ENCODE measurements at places on chromosomes 16 and 17.
A peak's percentile ranks its signal among the peaks of the same experiment; 100 is the strongest.

GRCh38 chr17:75113798-75114551, 4.2 kb downstream of the ARMC7 start:
- DNase-seq, result peak; percentile 77

DNA sequence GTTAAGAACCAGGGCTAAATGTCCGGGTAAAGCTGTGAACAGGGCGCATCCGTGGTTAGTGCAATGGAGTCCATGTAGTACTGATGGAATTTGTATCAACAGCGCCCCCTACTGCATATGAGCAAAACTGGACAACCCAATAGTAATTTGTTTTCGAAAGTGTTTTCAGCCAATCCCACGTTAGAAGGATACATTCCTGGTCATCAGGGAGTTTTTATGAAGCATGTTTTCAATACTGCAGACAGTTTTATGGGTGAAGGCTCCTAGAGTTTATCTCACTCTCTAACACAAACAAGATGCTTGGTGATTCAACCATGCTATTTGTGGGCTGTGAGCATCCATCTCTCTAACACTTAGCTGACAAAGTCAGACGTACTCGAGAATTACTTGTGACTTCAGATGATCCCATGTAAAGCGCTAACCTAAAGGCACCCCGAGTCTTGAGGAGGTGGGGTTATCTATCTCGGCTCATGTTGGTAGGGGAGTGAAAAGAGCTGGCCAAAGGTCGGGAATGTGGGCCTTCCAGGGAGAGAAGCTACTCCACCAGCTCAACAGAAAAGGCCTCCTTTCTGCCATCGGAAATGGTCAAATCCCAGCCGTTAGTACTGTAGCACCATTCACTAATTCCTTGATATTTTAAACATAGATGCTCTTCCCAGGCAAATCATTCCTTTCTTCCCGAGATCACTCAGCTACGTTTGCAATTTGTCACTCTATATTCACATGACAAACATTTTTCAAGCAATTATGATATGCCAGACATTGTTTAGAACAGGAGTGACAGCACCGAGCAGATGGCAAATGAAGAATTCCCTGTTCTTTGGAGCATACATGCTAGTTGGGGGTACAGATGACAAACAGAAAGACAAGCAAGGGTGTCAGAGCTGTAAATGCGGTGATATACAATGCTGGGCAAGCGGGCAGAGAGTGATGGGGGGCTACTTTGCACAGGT, 46.9 kb upstream of the HNF1B start:
- DNase-seq, result peak; percentile 8

DNA sequence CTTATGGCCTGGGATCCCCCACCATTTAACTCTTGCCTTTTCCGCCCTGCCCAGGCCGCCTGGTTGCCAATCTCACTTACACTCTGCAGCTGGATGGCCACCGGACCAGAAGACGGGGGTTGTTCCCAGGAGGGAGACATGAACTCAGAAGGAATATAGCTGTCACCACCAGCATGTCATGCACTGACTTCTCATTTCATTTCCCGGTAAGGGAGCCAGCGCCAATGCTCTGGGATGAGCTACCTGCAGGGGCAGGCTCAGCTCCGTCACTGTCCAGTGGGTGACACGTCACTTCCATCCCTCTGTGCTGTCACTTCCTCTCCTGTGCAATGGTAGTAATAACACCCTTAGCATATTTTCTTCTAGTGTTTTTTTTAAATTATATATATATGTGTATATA, 26.7 kb downstream of the ITGAL start:
- no peak for DNase-seq

- no peak for DNase-seq
These were observed 291.2 kb downstream of the IRX3 start for GRCh38 chr16:53995378-53995777.

GRCh38 chr17:48429638-48430586, at the start of gene SKAP1:
Gene SKAP1 (minus strand): TSS chr17:48430214.
- DNase-seq, result peak; percentile 61

DNA sequence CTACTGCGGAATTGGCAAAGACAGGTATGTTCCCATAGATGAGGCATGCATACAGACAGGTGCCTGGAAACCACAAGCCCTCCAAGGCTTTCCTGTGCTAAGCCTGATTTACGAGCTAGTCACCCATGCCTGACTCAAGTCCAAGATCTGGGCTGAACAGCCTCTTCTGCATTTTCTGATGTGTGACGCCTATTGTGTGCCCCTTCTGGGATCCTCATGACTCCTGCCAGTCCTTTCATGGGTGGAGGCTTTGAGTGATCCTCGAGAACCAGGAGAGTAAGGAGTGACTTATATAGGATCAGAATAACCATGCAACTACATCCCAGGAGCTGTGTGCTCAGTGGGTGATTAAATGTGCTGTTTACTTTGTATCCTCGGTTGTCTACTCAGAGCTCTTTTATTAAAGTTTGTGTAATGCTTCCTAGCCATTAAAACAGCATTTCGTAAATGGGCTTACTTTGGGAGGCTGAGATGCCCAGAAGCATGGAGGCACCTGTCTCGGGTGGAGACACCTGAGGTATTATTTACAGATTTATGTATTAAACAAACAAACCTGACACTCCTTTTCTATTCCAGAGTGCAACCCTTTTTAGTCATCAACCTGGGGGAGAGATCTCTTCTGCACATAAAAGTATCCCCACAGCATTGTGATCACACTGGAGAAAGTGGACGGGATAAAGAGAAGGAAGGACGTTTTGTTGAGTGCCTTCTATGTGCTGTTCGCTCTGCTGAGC, 373.0 kb upstream of the DYNLRB2 start:
- no peak for DNase-seq

GRCh38 chr16:85614338-85615013, 1.4 kb downstream of the GSE1 start:
- no peak for DNase-seq

- DNase-seq, result no peak
These were observed 54.1 kb downstream of the RMI2 start for GRCh38 chr16:11399261-11399831.

DNA sequence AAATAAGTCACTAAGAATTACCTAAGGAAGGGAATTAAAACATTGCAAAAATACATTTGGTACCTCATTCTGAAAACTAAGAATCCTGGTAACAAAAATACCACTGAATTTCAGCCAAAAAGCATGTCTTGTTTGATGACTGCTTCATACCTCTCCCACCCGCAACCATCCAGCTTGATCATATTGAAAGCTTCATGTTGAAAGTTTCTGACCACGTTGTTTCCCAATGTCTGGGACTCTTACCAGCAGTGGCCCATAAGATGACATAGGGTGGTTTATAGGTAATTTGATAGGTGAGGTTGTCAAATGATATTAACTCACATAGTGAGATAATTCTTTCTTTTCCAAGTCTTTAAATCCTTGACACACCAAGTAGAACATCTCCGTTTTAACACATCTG, 139.3 kb downstream of the CDH11 start:
- no peak for DNase-seq

DNA sequence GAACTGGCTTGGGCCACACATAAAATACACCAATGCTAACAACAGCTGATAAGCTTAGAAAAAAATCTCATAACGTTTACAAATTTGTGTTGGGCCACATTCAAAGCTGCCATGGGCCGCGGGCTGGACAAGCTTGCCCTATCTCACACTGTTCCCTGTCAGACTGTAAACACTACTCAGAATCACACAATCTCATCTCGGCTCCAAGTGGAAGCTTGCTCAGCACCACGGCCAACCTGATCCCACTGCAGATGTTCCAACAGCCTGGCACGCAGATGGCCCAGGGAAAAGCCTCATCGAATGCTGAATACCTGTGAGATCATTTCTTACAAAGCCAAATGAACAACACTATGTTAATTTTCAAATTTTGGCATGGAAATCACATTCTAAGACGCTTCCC, 125.8 kb downstream of the ANKRD11 start:
- no peak for DNase-seq

DNA sequence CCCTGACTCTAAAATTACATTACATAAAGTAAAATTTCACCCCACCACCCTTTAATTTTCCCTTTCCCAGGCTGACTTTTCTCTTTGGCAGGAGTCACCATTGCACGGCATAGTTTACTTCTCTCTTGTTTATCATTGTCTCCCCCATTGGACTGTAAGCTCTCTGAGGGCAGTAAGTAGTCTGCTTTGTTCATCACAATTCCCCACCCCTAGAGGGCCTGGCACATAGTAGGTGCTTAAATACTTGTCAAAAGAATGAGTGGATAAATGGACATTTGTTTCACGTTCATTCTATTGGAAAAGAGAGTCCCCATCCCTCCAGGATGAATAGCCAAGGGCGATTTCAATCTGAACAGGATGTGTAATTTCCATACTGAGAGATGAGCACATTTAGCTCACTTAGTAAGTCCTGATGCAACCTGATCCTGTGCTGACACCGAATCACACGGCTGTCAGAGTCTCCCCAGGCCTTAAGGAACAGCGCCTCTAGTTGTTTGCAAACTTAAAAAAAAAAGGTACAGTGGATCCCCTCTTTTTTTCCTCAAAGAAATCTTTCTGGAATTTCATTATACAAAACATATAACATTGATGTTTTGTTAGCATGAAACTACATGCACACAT, 54.0 kb downstream of the AKAP1 start:
- DNase-seq, result no peak

All from T-helper 17 cell (primary cell).